ENCODE measurements at places on chromosomes 1 and 21.
A peak's percentile ranks its signal among the peaks of the same experiment; 100 is the strongest.

GRCh38 chr1:15272009-15272781 lies 25.2 kb downstream of the FHAD1 start:
- DNase-seq: peak; percentile 46

DNA sequence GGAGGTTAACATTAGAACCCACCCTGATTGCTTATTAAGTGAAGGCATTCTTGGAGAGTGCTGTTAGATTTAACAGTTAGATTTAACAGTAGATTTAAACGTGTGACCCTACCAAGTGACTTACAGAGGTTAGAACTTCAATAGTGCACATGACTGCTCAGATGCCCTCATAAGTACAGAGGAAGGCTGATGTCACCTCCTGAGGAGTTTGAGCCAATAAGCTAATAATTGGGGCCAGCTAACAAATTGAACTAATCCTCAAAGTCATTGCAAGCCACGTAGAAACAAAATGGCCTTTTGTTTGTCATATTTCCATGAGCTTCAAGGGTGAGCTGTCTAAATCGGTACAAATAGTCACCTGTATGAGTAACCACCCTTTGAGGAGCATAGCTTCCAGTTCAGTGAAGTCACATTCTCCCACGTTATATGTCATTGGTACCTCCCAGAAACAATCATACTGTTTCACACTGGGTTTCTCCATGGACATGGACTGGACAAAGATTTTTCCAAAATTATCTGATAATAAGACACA lies 11.7 kb downstream of the AVPR1B start:
- no peak for DNase-seq

DNA sequence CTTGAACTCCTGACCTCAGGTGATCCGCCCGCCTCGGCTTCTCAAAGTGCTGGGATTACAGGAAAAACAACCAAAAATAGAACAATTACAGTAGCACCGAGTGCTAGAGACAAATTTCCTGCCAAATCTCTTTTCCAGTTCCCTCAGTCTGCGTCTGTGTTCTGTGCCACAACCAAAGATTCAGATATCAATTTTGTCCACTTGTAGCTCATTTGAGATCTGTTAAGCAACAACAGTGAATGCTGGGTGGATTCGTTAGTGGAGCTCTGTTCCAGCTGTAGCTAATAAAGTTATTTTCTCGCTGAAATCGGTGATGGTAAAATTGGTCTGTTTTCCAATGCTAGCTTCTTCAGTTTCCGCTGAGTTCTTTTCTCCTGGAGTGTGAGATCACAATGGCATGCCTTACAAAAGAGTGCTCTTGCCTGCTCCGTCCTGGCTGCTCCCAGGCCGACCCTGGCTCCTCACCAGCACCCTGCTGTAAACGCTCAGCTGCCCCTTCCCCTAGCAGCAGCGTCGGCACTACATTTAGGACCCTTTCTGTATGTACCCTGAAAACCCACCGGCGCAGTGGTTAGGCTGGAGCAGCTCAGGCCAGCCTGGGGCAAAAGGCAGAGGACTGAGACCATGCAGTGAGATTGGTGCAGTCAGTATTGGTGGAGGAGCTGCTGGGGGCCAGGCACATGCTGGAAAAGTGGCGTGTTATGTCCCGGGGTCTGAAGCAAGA lies 395.4 kb downstream of the KIF26B start:
- DNase-seq: no peak

GRCh38 chr21:43609501-43610340 lies 49.6 kb downstream of the HSF2BP start:
- DNase-seq: no peak

- no peak for DNase-seq
These were observed 110.0 kb downstream of the GLUL start for GRCh38 chr1:182281541-182281940.

DNA sequence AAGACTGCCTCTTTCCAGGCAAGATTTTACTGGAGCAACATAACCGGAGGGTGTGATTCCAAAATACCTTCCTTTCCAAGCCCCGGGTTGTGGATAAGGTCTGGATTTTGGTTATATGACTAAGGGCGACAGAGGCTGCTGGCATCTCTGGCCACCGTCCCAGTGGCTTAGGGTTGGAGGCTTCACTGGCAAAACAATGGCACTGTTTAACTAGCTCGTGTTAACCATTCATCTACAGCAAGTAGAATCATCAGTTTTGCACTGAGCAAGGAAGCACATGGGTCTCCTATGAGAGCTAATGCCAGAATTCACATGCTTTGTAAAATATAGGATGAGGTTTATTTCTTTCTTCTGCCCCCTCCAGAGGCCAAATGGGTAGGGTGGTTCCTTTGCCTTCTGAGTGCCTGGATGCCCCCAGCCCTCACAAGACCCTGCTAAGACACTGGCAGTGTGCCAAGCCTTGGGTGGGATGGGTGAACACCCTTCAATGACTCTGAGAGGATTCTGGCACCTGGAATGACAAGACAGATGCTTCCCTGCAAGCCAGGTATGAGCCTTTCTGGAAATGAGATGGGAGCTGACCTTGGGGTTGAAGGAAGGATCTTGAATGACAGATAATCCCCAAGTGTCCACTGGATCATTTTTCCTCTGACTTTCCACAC lies 36.8 kb downstream of the DHCR24 start:
- DNase-seq: no peak

Data from GDM1 (cell line).